Stimulated activated CD4-positive, alpha-beta T cell treated with anti-CD3 and anti-CD28 coated beads, TNF-alpha, amount 100 ng/mL, for 24 hours (primary cell): ENCODE measurements at places on chromosomes 11 and 22.

DNA sequence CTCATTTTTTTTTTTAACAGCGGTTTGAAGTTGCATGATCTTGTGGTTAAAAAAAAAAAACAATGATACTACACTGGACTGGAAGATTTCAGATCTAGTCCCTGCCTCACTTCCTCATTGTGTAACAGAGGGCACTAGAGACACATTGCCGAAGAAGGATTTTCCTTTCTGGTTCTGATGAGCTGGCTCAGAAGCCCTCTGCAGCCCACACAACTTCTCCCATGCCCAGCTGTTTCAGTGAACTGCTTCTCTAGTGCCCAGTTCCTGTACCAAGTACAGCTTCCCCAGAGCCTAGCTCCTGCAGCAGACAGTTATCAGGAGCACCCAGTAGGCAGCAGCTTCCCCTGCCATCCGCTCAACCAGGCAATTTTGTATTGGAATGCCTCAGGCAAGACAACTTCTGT is 29.5 kb upstream of the ANO5 start:
- DNase-seq, result no peak

DNA sequence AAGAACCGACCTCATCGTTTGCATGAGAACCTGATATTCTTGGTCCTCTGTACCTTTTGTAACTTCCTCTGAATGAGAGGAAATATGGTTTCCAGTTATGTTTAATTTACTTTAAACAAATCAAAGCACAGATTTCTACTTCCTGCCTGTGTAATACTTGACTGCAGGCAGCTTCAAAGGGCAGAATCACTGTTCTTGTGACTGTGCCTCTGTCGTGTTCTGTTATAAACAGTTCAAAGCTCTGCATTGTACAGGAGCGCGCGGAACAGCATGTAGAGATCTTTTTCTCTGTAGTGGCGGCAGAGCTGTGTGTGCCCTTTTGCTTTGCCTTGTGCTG is 73.2 kb upstream of the CLDN5 start:
- no peak for DNase-seq

DNA sequence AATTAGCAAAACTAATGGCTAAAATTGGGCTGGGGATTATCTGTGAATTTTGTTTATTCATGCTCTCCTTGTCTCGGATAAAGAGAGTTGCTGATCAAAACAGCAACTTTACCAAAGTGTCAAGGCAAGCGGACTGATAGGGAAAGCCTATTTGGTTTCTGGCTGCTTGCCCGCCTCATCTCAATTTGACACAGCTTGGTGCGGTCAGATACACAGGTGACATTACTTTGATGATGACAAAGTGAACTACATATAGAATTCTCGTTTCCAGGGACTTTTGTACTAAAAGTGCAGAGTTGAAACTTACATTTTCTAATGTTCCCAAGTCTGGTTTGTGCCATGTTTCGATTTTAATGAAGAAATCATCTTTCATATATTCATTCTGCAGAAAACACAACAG is 22.8 kb downstream of the PITPNB start:
- DNase-seq, result no peak

DNA sequence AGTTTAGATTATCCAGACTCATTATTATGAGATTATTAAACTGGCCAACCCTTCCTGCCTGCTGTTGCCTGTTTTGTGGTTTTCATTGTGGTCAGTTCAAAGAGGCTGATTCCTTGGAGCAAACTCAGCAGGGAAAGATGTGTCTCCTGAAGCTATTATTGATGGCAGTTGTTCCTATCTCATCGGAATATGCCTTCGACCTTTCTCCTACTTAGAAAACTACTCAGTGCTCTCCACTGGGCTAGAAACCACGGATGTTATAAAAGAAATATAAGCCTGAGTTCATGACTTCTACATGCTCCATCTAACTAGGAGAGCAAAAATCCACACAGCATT is 80.2 kb upstream of the NAV2 start:
- no peak for DNase-seq

DNA sequence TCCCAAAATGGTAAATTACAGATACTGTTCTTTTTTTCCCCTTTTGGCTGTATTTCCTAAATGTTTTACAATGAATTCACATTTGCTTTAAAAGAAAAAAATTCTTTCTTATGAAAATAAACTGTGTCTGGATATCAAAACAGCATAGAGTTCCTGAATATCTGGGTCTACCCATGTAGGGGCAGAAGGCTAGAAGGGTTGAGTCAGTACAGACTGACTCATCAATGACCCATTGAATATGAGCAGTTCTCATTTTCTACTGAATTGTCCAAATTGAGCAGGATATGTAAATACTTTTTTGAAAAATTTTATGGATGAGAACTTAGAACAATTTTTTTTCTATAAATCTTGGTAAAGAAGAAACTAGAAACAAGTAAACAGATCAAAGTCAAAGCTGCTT is 16.3 kb upstream of the C11orf87 start:
- no peak for DNase-seq

- no peak for DNase-seq
Measured at GRCh38 chr11:80188076-80188627, 747.3 kb upstream of the TENM4 start.

DNA sequence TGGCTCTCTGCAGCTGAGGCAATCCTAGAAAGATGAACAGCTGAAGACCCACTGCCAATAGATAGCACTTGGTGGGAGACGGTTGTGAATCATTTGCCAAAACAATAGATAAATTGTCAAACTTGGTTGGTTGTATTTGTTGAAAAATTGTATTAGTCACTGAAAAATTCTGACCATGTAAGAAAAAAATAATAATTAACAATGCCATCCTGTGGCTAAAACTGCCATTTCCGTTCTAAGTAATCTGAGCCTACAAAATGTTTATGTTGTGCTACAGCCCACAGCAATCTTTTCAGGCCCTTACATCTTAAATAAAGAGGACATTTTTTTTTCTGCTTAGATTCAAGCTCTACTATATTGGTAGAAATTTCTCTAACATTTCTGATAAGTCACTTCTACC is 103.2 kb upstream of the ANO3 start:
- DNase-seq, result no peak

DNA sequence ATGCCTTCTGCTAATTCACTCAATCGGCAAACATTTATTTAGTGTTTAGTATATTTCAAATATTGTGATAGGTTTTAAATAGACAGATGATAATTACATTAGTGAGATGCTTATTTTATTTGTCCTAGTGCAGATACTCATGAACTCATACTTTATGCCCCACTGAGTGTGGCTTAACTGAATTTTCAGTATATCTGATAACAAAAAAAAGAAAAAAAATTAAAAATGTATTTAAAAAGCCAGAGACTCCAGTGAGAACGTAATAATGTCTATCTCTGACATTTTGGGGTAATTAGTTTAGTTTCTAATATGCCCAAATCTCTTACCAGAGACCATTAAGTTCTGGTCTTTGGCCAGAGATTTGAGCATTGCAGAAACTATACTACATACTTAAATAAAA is 332.6 kb upstream of the CHORDC1 start:
- no peak for DNase-seq

- no peak for DNase-seq
Measured at GRCh38 chr22:21972293-21972779, 10.3 kb downstream of the TOP3B start.

DNA sequence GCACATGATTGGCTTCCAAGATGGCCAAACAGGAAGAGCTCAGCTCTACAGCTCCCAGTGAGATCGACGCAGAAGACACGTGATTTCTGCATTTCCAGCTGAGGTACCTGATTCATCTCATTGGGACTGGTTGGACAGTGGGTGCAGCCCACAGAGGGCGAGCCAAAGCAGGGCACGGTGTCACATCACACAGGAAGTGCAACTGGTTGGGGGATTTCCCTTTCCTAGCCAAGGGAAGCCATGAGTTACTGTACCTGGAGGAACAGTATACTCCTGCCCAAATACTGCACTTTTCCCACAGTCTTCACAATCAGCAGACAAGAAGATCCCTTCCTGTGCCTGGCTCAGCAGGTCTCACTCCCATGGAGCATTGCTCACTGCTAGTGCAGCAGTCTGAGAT is 131.2 kb downstream of the DLG2 start:
- DNase-seq, result no peak

GRCh38 chr11:134623711-134624110 is 211.7 kb upstream of the B3GAT1 start:
- no peak for DNase-seq

- DNase-seq, result no peak
Measured at GRCh38 chr11:43951231-43951630, 8.8 kb downstream of the C11orf96 start.

DNA sequence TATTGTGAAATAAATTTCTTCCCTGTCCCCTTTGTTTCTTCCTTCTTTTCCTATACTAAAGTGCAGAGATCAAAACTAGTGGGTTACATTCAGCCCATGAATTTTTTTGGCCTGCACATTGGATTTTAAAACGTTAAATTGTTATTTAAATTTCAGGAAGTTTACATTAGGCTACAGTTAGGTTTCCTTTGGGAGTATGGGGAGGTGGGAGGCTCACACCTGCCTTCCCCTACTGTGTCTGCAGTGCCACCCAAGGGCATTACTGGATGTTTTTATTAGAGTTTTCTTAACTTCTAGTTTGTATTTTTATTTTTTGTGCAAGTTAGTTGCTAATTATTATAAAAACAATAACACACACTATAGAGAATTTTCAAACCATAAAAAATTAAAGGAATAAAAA is 51.7 kb downstream of the CYB5R2 start:
- no peak for DNase-seq
